CD4-positive, alpha-beta T cell treated with Interleukin-15 for 1 hour (primary cell): ENCODE measurements at places on chromosomes 7 and 10.

- no peak for DNase-seq
Measured at GRCh38 chr10:69861251-69862240, 59.8 kb downstream of the COL13A1 start.

DNA sequence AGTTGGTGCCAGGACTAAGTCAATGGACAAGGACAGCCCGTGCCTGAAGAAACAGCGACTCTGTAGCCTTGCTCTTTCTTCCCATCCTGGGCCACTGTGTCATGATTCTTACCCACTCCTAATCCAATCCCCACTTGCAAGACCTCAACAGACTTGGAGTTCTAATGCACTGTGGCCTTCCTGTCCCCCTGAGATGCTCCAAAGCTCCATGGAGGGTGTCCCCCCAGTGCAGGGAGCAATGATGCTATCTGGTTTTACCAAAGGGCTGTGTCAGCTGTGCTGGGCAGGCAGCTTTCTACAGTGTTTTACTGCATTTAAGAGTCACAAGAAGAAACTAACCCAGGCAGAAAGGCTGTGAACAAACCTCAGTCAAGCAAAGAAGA is 108.1 kb downstream of the PRKAG2 start:
- DNase-seq, result no peak

DNA sequence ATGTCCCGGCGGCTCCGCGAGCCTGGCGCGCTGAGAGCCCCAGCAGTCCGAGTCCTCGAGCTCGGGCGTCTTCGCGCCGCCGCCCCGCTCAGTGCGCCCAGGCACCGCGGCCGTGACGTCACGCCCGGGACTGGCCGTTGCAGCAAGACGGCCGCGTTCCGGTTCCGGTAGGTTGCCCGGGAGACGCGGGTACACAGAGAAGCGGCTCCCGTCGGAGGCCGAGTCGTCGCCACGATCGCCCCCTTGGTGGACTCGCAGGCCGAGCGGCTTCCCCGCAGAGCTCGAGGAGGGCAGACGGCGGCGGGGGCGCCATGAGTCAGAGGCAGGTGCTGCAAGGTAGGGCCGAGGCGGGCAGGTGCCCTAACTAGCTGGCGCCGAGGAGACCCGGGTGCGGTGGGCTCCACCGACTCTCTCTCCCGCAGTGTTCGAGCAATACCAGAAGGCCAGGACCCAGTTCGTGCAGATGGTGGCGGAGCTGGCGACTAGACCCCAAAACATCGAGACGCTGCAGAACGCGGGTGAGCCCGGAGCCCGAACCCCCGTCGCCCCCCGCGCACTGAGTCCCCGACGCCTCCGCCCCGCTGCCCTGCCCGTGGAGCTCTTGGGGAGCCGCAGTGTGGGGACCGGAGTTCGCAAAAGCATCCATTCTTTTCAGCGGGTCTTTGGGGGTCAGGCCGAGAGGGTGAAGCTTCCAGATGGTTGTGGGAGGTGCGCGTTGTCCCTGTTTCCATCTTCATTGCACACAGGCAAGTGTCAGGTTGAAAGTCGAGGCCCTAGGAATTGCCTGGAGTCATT is at the start of gene SPAG6:
TSS of gene SPAG6 (plus strand) at position 196 of the 795 bp plus-strand sequence. CDS start at position 312, 116 bp downstream.
- peak; percentile 82 for DNase-seq

GRCh38 chr10:78551184-78552005 is 517.4 kb upstream of the ZMIZ1 start:
- no peak for DNase-seq

- DNase-seq, result no peak
Measured at GRCh38 chr10:116115036-116115641, 157.9 kb downstream of the GFRA1 start.

GRCh38 chr7:149562602-149563001 is 65.0 kb upstream of the ZNF746 start:
- no peak for DNase-seq

DNA sequence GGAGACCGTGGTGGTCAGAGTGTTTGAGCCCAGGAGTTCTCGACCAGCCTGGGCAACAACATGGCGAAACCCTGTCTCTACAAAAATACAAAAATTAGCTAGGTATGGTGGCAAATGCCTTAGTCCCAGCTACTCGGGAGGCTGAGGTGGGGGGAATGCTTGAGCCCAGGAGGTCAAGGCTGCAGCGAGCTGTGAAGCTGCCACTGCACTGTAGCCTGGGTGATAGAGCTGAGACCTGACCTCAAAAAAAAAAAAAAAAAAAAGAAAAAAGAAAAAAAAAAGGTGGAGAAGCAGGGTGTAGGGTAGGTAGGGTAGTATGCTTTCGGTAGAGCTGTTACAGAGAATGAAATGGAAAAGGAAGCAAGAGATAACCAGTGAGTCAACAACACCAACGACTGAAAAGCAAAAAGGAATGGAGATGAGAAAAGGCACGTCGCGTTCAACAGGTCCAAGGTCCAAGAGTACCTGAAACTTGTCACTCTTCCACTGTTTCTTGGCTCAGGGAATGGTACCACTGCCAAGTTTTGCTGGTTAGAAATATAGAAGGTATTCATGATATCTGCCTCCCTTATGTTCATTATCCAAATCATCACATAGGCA is 4.3 kb upstream of the RSBN1L start:
- no peak for DNase-seq
